ENCODE measurements at places on chromosomes 12 and 14. TPM values are rescaled to one million over a fixed set of nuclear protein-coding genes. Genes with fewer than 3 reads are reported as not detected.

DNA sequence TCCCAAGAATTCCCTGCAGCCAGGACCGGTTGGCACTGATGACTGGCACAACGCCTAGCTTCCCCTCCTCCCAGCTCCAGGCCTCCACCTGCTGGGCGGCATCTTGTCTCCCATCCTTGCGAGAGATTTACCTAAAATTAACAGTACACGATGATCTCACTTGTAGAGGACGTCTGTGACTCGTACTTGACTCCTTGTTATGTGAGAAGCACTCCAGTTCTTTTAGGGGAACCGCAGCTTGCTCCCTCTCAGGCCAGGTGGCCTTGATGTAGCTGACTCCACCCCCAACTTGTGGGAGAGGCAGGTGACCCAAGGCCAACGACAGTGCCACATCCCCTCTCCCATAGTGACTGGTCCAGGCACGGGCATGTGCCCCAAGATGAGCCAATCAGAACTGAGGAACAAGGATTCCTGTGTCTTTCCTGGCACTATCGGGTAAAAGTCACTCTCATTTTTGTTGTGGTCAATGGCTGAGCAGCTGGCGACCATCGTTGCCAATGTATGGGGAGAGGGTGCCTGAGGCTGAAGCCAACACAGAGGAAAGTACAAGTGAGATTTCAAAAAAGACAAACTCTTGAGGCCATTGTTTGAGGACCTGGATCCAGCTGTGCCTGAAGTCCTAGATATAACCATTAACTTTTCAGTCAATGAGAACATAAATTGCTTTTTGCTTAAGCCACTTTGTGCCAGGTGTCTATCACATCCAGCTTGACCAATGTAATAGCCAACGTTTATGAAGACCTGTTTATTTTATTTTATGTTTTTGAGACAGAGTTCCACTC lies 208.7 kb downstream of the RBM19 start:
- DNase-seq: no peak

GRCh38 chr12:46771268-46771827 lies 54.4 kb downstream of the SLC38A4 start:
- DNase-seq: no peak

DNA sequence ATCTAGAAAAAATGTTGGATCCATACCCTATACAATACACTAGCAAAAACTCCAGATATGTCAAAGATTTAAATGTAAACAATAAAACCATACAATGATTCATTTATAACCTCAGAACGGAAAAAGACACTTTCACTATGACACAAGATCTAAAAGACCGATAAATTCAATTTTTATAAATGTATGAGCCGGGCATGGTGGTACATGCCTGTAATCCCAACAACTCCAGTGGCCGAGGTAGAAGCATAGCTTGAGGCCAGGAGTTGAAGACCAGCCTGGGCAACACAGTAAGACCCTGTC lies 2.5 kb upstream of the SOS2 start:
- DNase-seq: no peak

The SEL1L gene
- 47.0 TPM for total RNA-seq

DNA sequence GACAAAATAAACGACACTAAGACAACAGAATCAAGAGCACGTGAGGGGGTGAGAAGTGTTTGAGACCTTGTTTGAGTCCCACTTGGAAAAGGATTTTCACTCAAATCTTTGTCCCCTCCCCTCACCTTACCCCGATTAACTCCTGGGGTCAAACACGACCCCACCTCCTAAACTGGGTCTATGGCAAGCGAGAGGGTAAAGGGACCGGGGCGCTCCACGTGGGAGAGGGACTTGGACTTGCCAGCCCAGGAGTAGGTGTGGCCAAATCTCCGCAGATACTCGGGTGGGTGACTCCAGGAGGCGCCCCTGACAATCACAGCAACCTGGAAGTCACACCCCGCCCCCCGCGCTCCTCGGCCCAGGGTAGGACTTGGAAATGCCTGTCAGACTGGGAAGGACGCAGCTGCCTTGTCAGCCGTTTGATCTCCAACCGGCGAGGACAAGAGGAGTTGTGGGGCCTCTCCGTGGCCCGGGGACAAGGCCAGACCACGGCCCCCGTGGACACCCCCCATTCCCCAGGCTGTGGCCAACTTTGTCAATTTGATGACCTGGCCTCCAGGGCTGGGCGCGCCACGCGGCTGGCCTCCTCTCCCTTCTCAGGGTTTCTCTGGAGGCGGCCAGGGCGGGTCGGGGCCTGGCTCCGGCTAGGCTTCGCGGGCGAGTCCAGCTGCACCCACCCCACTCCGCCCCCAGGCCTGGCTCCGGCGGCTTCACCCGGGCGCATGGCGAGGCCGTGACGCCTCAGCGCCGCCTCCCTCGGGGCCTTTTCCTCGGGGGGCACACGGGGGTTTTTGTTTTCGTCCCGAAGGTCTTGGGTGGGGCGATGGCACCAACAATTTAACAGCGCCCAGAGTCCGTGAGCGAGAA lies 1.1 kb upstream of the BCL11B start:
- DNase-seq: peak; percentile 36

DNA sequence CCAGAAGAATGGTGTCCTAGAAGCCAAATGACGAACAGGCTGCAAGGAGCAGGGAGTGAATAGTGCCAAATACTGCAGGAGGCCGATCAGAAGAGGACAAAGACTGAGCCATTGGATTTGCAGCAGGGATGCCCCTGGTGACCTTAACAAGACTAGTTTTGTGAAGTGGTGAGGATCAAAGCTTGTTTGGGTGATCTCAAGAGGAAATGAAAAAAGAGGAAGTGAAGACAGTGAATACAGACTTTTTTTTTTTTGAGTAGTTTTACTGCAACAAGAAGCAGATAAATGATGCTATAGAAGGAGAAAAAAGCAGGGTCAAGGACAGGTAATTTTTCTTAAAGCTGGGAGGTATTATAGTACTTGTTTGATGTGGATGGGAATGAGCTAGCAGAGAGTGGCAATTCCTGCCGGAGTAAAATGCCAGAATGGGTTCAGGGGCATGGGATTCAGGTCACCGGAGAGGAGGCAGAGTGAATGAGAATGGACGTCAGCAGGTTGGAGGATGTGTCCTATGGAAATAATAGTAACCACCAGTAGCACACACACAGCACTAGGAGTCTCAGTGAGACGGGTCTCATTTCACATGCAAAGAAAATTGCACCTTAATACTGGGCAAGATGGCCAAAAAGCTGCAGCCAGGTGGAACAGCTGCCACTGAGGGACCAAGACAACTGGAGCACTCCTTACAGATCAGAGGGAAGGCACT lies 345.8 kb upstream of the CCDC196 start:
- no peak for DNase-seq

DNA sequence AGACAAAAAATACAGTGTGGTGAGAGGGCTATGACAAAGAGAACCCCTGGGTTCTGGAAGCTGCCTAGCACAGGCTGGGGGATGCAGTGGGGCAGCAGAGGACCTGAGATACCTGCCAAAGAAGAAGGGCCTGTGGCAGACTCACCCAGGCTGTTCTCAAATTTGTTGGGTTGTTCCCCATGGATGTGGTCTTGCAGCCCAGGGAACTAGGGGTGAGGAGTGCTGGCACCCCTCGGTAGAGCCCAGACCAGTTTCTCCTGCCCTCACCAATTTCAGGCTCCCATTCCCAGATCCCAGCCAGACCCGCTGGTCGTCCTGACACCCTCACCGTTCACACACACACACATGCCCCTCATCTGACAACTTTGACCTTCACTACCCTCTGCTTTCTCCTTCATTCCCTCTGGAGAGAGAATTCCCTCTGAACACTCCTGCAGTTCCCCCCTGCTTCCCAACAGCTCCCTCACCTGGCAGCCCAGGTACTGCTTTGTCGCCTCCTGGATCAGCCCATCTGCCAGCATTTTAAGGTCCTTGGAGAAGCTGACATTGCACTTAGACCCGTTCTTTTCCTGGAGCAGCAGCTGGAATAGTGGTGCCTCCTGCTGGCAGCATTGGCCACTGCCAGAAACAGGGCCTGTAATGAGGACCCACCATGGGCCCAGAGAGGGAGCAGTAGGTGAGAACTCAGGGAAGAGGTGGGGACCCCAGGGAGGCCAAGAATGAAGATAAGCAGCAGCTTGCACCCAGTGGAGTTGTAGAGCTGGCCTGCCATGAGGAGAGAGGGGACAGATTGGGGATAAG lies 5.9 kb upstream of the GDF11 start:
- peak; percentile 56 for DNase-seq

- DNase-seq: no peak
These were observed at the start of gene BIN2 for GRCh38 chr12:51323966-51324895. BIN2 (minus strand) TSS chr12:51324174; CDS start chr12:51324102, 72 bp downstream.

The CLEC4A gene
- total RNA-seq: not detected

GRCh38 chr12:52872644-52873389 lies 24.0 kb upstream of the KRT78 start:
- no peak for DNase-seq

DNA sequence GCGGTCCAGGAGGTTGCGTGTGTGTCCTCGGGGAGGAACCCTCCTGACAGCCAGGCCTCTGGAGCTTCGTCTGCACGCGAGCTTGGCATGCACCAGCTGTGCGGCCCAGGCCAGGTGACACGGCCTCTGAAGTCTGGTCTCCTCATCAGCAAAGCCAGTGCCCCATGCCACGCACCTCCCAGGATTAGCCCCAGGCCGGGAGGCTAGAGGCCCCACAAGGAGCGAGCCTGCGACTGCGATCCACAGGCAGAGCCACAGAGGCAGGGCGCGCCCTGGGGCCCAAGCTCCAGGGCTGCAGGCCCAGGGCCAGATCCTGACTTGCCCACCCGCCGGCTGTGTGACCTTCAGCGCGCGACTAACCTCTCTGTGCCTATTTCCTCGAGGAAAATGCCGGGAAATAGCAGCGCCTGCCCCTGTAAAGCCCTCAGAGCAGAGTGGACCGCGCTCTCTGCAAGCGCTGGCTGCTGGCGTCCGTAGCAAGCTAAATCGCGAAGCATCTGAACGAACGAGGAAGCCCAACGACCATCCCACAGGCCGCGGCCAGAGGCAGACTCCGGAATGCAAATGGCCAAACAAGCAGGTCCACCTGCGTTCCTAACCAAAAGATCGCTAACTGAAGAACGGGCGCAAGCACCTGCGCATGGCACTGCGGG lies 492 bp upstream of the BTBD6 start:
- no peak for DNase-seq

The ALDH1L2 gene
- 4.2 TPM for total RNA-seq

DNA sequence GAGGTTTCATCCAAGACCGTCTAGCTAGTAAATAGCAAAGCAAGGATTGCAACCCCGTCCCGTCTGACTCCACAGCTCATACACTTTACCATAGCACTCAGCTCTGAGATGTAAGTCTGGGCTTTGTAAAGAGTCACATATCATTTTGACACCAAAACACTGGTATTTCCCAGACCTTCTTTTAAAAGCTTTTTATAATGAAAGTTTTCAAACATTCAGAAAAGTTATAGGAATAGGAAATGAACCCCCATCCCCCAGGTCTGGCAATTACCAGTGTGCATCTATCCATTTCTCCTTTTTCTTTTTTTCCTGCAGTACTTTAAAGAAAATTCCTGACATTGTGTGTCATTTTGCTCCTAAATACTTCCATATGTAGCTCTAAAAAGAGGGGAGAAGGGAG lies 183.6 kb upstream of the CCND2 start:
- DNase-seq: no peak

The LRP1-AS gene
- total RNA-seq: not detected

The DHRS2 gene
- not detected for total RNA-seq

DNA sequence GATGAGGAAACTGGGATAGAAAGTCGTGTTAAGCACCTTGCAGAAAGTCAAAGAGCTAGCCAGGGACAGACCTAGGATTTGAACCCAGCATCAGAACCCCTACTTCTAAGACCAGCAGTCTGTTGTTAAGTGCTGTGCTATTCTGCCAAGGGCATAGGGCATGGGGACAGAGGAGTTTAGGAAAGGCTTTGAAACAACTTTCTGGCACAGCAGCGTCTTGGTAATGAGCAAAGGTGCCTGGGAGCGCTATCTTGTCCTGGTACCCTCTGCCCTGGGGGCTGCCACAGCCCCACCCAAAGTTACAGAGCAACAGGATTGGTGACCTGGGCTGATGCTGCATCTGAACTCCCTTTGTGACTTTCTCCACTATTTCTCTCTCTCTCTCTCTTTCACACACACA lies 1108.1 kb downstream of the BCL11B start:
- DNase-seq: no peak

- DNase-seq: no peak
These were observed 58.4 kb downstream of the SPTSSA start for GRCh38 chr14:34403646-34404045.

The COCH gene
- 16.8 TPM for total RNA-seq

GRCh38 chr14:105937253-105938054 lies 411.1 kb downstream of the TMEM121 start:
- DNase-seq: no peak

DNA sequence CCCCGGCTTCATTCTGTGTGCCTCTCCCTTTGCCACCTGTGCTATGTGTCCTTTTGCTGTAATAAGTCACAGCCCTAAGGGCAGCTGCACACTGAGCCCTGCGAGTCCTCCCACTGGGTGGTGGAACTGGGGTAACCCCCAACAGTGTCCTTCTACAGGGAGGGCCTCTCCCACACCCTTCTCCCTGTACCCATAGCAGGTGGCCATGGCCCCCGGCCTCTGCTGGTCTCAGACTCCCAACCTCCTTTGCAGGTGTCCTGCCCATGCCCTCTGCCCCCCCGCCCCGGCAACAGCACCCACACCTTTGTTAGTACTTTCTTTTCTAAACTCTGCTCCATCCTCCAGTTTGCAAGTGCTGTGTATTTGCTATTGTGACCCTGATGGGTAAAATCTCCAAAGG lies 171.8 kb downstream of the PIWIL1 start:
- DNase-seq: no peak

GRCh38 chr14:103740991-103741689 lies 25.5 kb downstream of the ZFYVE21 start:
- no peak for DNase-seq

GRCh38 chr12:103928682-103929045 lies 1.5 kb upstream of the HSP90B1 start:
- DNase-seq: no peak

Data from neural crest cell (in vitro differentiated cells).